ENCODE measurements at places on chromosomes 5 and 9.
A peak's percentile ranks its signal among the peaks of the same experiment; 100 is the strongest.

GRCh38 chr5:74051076-74051475, 425.1 kb downstream of the ARHGEF28 start:
- DNase-seq, result no peak

GRCh38 chr5:132684491-132684890, 10.7 kb downstream of the IL4 start:
- no peak for DNase-seq

DNA sequence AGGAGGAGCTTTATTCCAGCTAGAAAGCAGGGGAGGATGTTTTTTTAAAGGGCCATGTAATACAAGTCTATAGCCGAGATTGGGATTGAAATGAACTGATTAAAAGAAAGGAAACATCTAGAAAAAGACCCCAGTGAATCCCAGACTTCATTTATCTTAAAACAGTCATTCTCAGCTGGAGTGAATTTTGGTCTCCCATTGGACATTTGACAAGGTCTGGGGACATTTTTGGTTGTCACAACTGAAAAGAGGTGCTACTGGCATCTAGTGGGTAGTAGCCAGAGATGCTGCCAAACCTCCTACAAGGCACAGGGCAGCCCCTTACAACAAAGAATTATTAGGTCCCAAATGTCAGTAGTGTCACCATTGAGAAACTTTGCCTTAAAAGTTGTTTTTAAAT, 16.3 kb upstream of the SPINK4 start:
- no peak for DNase-seq

DNA sequence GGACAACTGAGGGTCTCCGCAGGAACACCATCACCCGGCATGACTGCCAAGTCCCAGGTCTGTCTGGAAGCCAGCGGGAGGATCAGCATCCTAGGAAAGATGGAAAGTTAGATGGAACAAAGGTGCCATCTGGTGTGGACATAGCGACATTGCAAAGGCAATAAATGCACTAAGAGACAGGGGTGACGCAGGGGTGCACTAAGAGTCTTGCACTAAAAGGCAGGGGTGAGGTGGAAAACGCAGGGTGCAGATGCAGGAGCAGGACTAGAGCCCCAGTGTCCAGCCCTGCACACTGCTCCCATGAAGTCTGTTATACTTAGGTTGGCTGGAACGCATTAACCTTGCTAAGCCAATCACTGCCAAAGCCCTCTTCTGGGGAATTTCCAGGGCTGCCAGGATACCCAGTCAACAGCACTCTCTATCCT, 15.5 kb downstream of the ATOX1 start:
- DNase-seq, result peak; percentile 66

GRCh38 chr9:136257381-136258298, 12.0 kb upstream of the QSOX2 start:
- DNase-seq, result no peak

DNA sequence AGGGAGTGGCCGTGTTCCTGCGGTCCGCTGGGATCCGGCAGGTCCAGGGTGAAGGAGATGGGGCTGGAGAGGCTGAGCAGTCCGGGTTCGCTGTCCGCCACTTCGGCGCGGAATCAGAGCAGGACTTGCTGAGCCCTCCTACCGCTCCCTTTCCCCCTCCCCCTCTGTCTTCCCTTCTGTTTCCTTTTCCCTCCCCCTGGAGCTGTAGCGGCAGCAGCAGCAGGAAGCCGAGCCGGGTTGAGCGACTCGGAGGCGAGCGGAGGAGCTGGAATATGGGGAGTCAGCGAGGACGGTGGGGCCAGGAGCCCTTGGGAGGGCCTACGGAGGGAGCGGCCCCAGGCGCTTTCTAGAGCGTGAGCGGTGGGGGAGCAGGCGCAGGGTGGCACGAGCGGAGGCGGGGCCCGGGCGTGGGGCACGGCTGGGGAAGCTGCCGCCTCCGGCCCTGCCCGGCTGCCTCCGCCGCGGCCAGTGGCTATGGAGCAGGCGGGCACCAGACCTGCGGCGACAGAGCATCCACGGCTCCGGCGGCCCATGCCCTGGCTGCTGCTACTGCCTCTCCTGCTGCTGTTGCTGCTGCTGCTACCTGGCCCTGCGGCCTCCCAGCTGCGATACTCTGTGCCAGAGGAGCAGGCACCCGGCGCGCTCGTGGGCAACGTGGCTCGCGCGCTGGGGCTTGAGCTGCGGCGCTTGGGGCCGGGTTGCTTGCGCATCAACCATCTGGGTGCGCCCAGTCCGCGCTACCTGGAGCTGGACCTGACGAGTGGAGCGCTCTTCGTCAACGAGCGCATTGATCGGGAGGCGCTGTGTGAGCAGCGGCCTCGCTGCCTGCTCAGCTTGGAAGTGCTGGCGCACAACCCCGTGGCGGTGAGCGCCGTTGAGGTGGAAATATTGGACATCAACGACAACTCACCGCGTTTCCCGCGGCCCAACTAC, at the start of gene PCDHAC2:
TSS of gene PCDHAC2 (plus strand) at position 184 of the 933 bp plus-strand sequence. CDS start at position 475, 291 bp downstream.
- peak; percentile 54 for DNase-seq

DNA sequence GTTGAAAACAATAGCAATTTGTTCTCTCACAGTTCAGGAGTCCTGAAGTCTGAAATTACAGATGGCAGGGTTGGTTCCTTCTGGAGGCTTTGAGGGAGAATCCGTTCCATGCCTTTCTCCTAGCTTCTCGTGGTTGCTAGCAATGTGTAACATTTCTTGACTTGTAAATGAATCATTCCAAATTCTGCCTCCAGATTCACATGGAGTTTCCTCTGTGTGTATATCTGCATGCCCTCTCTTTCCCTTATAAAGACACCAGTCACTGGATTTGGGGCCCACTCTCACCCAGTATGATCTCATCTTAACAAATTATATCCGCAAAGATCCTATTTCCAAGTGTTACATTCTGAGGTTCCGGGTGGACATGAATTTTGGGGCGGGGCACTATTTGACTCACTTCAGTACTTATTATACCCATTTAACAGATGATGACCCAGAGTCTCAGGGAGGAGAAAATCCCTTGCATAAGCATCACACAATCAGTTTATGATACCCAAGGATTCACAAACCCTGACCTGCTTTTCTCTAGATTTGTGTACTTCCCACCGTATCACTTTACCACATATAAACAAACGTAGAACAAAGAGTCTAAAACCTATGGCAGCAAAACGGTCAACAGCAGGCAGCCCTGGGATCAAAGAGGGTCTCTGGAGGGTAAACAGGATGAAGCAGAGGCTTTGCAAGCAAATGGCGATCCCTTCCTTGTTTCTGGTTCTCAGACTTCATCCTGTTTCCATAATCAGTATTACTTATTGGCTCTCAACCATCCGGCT, 93.7 kb downstream of the C9orf152 start:
- DNase-seq, result no peak

GRCh38 chr5:123471385-123471784, 40.6 kb upstream of the CSNK1G3 start:
- no peak for DNase-seq

GRCh38 chr5:73323466-73323865, 125.1 kb downstream of the FOXD1 start:
- DNase-seq, result no peak

- no peak for DNase-seq
These were observed 77.2 kb upstream of the TARS1 start for GRCh38 chr5:33363537-33363936.

- DNase-seq, result no peak
These were observed 315.5 kb upstream of the C9orf72 start for GRCh38 chr9:27888661-27889295.

DNA sequence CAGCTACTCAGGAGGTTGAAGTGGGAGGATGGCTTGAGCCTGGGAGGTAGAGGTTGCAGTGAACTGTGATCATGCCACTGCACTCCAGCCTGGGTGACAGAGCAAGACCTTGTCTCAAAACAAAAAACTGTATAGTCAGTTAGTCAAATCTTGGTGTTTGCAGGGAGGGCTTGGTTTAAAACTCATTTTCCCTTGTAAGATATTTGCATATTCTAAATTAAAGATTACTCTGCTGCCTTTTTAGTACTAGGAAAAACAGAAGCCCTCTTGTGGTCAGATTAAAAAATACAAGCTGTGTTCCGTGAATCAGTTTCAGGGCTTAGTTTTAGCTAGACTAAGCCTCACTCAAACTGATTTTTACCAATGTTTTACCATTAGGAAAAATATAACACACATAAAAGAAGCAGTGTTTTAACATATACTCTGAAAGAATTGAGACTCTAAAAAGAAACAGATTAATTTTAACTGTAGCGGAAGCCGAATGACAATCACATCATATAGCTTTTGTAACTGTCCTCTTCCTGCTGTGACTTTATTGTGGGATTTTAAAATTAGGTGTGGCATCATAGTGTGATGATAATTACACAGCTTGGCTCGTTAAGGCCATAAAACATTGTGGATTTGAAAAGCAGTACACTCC, 84.9 kb upstream of the BASP1 start:
- peak; percentile 92 for DNase-seq

GRCh38 chr9:33785914-33786313, 9.4 kb upstream of the PRSS3 start:
- DNase-seq, result no peak

GRCh38 chr5:102867992-102868662, 113.0 kb downstream of the PAM start:
- peak; percentile 53 for DNase-seq

GRCh38 chr5:54404568-54404967, 50.9 kb upstream of the HSPB3 start:
- no peak for DNase-seq

DNA sequence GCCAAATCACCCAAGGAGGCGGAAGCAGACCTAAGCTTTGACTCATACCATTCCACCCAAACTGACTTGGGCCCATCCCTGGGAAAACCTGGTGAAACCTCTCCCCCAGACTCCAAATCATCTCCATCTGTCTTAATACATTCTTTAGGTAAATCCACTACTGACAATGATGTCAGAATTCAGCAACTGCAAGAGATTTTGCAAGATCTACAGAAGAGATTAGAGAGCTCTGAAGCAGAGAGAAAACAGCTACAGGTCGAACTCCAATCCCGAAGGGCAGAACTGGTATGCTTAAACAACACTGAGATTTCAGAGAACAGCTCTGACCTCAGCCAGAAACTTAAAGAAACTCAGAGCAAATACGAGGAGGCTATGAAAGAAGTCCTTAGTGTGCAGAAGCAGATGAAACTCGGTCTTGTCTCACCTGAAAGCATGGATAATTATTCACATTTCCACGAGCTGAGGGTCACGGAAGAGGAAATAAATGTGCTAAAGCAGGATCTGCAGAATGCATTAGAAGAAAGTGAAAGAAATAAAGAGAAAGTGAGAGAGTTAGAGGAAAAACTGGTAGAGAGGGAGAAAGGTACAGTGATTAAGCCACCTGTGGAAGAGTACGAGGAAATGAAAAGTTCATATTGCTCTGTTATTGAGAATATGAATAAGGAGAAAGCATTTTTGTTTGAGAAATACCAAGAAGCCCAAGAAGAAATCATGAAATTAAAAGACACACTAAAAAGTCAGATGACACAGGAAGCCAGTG, 15.8 kb upstream of the TTC23L start:
- DNase-seq, result no peak

DNA sequence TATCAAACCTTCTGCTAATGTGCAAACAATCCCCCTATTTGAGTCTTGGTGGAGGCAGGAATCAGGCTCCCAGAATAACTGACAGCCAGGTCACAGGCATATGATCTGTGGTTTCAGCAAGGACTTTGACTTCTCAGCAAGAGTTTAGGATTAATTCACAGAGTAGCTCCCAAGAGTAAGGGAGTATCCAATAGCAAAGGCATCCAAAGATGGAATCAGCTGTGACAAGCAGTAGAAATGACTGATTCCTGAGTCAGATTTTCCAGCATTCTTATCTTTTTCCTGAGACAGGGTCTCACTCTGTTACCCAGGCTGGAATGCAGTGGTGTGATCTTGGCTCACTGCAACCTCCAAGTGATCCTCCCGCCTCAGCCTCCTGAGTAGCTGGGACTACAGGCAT, 108.3 kb downstream of the EPB41L4A start:
- DNase-seq, result no peak

Measured in NCI-H526 (cell line).